ENCODE measurements at places on chromosomes 12 and 14. TPM values are rescaled to one million over a fixed set of nuclear protein-coding genes. Genes with fewer than 3 reads are reported as not detected.

Gene REP15
- total RNA-seq: 1.2 TPM

Gene ARPC3
- 250 TPM for total RNA-seq

Gene KRT74
- total RNA-seq: 0.26 TPM

Gene FAM186B
- total RNA-seq: 1.2 TPM

Gene SETD1B
- total RNA-seq: 39.8 TPM

DNA sequence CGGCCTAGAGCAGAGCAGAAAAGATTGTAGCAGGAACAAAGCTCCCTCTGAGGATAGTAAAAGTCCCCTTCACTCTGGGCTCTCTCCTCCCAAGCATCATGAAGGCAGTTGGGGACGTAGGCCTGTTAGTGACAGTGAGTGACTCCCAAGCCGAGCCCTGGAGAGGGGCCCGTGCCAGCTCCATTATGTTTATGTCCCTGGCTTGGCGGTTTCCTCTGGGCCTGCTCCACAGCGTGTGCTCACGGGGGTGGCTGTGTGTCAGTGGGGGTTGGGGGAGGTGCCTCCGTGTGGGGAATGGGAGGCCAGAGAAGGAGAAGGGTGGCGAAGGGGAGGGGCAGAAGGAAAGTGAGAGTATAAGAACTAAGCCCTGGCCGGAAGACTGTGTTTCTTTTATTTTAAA lies 170.0 kb upstream of the VASH1 start:
- DNase-seq: no peak

DNA sequence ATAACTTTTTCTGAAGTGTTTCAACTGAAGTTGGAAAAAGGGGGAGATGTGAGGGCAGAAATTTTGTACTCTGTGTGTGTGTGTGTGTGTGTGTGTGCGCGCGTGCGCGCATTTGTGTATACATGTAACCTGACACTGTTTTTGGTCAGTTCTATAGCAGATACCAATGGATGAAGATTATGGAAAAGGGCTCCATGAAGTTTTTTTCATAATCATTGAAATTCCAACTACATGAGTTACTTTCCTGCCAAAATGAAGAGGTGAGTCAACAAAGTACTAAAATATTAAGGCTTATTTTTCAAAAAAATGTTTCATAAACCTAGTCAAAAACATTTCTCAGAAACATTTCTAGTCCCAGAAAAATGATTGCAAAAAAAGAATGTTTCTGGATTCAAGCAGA lies 25.7 kb upstream of the CERS5 start:
- no peak for DNase-seq

- DNase-seq: no peak
These were observed 34.3 kb downstream of the OVCH1 start for GRCh38 chr12:29463198-29463597.

All from ureter (tissue), 1 donor.